MG63 (cell line): ENCODE measurements at places on chromosomes 2 and 18. TPM values are rescaled to one million over a fixed set of nuclear protein-coding genes. Genes with fewer than 3 reads are reported as not detected.

DNA sequence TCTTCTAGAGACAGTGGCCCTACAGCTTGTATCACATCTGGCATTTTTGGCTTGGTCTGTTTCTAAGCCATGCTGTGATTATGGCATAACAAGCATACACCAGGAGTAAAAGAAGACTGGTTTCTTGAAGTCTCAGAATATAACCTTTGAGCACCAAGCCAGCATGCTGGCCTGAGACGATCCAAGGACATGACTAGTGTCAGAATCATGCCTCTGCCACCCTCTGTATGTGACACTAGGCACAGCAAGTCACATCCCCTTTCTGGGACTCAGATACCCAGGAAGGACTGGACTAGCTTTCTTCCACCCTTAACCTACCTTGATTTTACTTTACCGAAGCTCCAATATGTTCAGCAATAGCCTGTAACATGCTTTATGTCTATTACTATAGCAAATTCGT, 345.5 kb downstream of the SETBP1 start:
- DNase-seq, result no peak

- DNase-seq, result no peak
These were observed 9.3 kb upstream of the SNORC start for GRCh38 chr2:232860593-232861241.

- no peak for DNase-seq
These were observed 85.3 kb upstream of the RANBP2 start for GRCh38 chr2:108634011-108634410.

DNA sequence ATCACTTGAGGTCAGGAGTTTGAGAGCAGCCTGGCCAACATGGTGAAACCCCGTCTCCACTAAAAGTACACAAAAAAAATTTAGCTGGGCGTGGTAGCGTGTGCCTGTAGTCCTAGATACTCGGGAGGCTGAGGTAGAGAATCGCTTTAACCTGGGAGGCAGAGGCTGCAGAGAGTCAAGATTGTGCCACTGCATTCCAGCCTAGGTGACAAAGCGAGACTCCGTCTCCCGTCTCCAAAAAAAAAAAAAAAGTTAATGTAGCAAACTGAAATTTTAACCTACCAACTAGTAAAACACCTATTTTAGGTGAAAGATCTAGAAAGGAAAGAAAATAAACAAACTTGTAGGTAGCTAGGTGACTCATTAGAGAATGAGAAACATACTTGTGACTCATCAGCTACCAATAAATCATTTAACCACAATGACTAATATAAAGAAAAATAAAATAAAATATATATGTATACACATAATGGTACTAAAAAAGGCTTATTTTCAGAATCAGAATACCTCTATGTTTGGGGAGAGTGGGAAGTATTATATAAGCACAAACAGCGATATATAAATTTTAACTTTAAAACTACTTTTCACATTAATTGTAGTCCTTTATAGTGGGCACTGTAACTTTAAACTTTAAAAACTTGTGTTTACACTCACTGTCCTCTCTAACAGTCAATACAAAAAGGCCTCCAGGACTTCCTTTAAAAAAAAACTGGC, 36.6 kb downstream of the DARS1 start:
- DNase-seq, result peak; percentile 5

DNA sequence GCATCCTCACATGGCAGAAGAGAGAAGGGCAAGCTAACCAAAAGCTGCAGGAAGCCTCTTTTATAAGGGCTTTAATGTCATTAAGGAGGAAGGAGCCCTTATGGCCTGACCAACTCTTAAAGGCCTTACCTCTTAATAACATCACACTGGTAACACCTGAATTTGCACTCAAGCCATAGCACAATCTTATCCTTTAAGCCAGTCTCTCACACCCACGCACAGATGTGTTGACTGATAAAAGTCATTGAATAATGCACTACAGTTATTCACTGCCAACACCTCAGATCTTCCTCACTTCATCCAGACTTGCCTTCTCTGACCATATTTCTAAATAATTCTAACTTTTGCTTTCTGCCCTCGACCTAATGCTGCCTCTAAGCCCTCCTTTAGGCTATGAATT, 516.8 kb downstream of the ADCYAP1 start:
- DNase-seq, result no peak

DNA sequence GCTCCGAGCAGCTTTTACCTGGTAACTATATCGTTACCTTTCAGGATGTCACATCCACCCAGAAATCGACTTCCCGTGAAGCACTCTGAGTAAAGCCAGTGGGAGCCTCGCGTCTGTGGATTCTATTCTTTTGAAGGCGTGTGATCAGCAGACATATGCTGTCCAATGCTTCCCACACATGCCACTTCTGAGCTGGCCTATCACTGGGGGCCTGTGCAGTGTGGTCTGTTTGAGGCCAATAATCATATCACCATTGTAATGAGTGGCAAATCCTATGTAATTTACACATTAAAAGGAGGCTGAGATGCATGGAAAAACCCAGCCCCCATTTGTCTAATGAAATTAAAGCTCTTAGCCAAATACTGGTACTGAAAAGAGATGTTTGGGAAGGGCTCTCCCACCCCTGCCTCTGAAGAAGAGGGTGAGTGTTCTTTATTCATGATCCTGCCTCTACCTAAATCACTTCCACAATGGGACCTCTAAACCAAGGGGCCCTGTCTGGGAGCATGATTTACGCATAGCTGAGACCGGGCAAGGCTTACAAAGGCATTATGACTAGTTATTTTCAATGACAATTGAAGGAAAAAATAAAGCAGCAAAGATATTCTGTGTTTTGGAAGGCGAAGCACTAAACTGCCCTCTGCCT, 686.8 kb downstream of the ZEB2 start:
- DNase-seq, result no peak

- no peak for DNase-seq
These were observed 139.9 kb downstream of the LRRC30 start for GRCh38 chr18:7370802-7371201.

DNA sequence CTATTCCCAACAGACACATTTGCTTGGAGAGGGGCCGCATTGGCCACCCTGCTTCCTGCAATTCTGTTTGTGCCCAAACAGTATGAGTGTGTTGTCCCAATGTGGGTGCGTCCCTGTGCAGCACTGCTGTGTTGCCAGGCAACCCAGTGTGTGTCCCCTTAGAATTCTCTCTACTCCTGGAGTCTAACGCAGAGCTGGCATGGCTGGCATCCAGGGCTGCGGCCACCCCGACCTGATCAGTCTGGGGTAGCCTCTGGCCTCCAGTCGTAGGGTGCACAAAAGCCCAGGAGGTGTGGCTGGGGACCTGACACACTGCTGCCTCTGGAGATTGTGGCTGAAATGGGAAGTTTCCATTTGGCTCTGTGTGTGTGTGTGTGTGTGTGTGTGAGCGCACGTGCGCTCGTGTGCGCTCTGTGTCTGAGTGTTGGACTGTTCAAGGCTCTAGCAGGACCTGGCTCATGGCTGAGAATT, 48.0 kb downstream of the TEX44 start:
- DNase-seq, result peak; percentile 43

- DNase-seq, result no peak
These were observed 547.3 kb upstream of the FANCL start for GRCh38 chr2:58788402-58788801.

- DNase-seq, result no peak
These were observed 24.2 kb upstream of the UGT1A8 start for GRCh38 chr2:233593201-233593600.

DNA sequence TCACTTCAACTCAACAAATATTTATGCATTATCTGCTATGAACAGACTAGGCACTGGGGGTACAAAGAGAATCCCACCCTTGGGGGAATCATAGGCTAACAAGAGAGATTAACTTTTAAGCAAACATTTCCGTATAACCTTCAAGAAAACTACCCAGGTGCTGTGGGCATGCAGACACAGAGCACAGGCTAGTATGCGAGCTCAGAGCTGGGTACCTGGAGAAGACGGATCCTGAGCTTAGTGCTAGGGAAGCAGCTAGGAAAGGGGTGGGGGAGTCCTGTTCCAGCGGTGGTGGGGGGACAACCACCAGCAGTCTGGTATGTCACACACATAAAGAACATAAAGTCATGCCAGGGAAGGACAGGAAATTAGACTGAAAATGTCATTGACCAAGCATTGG, 17.5 kb upstream of the DSG3 start:
- no peak for DNase-seq

DNA sequence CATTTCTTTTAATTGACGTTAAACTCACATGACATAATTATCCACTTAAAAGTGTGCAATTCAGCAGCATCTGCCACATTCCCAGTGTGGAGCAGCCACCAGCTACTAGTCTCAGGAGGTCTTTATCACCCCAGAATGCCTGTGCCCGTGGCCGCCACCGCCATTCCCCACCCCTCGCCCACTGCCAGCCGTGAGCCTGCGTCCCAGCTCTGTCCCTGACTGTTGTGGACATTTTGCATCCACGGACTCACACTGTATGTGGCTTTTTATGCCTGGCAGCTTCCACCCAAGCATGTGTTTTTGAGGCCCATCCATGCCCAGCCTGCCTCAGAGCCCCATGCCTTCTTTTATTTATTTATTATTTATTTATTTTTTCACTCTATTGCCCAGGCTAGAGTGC, 9.2 kb downstream of the BOK start:
- no peak for DNase-seq

GRCh38 chr2:196606516-196606915, 33.0 kb upstream of the CCDC150 start:
- DNase-seq, result no peak

DNA sequence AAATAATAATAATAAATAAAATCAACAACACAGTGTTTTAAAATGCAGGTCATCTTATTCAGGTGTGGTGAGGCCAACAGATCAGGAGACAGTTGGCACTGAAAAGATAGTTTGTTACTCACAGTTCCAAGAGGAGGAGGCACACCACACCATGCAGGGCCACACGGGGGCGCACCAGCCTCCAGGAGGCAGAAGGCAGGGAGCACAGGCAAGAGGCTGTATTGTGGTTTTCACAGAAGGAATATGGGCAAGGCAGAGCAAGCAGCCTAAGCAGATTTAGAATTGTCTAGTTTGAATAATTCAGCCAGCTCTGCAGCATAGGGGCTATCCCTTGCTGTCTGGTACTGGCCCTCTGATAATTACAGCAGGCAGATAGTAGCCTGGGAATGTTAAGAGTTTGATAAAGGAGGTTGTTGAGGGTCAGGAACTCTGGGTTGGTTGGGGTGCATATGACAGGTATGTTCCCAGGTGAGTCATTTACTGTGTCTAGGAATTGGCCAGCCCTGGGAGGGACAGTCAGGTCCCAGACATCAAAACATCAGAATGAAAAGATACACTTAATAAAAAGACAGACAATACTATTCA, 31.3 kb downstream of the KIAA2012 start:
- peak; percentile 63 for DNase-seq

GRCh38 chr2:209348433-209348832, 75.4 kb upstream of the MAP2 start:
- DNase-seq, result no peak

DNA sequence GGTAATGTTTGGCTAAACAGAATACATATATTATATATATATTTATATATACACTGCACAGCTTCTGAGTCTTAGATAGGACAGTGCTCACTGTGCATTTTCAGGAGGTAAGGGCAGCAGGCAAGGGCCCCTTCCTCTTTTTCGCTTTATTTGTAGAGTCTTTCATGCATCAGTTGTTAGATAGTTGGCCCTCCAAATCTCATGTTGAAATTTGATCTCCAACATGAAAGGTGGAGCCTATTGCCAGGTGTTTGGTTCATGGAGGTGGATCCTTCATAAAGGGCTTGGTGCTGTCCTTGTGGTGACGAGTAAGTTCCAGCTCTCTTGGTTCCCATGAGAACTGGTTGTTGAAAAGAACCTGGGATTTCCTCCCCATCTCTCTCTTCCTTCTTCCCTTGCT, 48.1 kb downstream of the TSN start:
- no peak for DNase-seq

DNA sequence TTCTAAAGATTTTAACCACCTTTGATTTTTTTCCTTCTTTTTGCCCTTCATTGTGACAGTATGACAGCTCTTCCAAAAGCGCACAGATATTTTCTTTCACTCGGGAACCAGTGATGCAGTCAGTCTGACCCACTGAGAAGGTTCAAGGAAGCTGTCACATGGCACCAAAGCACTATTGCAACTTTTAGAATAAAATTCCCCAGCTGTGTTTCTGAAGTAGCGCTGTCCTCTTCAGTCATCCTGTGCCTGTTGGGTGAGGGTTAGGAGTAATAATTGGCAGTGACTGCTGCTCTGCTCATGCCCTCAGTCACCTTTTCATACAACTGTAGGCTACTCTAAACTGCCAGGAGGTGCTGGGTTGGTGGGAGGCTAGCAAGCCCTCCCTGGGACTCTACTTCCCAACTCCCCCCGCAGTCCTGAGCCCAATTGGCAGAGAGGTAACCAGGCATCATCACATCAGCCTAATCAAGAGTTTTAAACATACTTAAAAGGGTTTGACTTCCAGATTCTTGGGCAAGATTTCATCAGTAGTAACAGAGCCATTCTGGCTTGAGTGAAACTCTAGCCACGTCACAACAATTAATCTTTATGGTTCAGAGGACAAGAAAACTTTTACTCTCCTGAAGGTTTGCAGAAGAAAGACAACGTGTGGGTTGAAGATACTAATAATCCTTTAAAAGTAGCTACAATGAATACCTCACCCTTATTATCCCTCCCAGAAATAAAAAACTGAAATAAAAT, 473.3 kb downstream of the FBXO15 start:
- no peak for DNase-seq

DNA sequence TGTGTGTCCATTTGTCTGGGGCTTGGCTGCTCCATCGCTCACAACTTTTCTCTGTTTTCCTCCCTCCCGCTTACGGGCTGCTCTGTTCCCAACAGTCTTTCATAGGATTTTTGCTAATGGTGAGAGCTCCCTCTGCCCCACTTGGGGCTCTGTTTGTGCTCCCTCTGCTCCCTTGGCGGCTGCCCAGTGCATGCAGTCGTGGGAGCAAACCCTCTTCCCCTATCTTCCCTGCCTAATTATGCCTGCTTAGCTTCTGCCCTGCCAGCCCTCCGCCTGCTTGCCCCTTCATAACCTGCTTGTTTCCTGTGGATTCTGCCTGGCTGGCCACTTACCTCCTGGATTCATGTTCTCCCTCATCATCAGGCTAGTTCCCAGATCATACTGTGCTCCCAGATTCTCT, 6.6 kb upstream of the KRTCAP3 start:
- no peak for DNase-seq

DNA sequence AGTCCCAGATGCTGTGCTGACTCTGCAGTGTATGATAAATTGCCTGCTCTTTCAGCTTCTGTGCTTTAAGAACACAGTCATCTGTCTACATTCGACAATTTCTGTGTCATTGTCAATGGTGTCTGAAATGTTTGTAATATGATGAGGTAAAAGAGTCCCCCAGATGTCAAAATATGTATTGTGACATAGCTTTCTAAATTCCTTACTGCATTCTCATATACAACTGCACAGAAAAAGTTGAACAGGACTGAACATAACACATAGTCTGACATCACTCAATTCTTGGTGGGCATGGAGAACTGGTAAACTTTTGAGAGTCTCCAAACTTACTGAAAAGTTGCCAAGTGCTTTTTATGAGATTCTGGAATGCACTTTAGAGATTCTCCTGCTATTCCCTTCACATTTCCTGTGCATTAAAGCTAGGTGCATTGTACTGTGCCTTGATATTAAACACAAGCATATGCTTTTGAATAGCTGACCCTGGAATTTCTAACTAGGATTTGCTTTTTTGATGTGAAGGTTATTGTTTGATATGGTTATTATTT, 48.1 kb upstream of the ARHGAP28 start:
- DNase-seq, result no peak

GRCh38 chr2:98818164-98818563, 87.2 kb upstream of the MGAT4A start:
- no peak for DNase-seq

- DNase-seq, result no peak
These were observed 589.2 kb upstream of the ZEB2 start for GRCh38 chr2:145108959-145109710.

The RIT2 gene
- total RNA-seq, result not detected in 2 replicates

The MYO7B gene
- 0.89 TPM in 1 of 2 replicates, not detected in the other for total RNA-seq

The HTR2B gene
- not detected in 2 replicates for total RNA-seq

The NFE2L2 gene
- 71.7 and 97.4 TPM in 2 replicates for total RNA-seq
